ENCODE measurements at places on chromosomes 7 and 10. TPM values are rescaled to one million over a fixed set of nuclear protein-coding genes. Genes with fewer than 3 reads are reported as not detected.

The AGR2 gene
- polyA plus RNA-seq: not detected

The SLC26A5 gene
- not detected for polyA plus RNA-seq

The MRLN gene
- not detected for polyA plus RNA-seq

The GSAP gene
- 102 TPM for polyA plus RNA-seq

DNA sequence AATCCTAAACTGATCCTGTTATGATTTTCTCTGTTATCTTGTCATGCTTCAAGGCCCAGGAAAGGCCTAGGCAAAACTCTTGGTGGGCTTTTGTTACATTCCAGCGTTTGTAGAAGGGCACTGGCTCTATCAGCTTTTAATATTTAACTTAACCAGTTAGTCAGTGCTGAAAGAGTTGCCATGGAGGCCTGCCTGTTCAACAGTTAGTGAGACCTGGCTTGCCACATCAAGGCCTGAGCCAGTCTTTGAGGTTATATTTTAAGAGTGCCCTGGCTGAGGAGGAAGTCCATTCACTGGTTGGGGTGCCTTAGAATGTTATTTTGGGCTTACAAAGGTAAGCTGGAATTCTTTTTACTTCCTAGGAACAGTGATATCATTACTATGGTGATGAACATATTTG lies 144.1 kb upstream of the NRG3 start:
- DNase-seq: no peak

GRCh38 chr7:28739826-28740225 lies 218.3 kb downstream of the TRIL start:
- DNase-seq: no peak

- no peak for DNase-seq
Observed at GRCh38 chr7:45239486-45239885, 81.9 kb downstream of the RAMP3 start.

DNA sequence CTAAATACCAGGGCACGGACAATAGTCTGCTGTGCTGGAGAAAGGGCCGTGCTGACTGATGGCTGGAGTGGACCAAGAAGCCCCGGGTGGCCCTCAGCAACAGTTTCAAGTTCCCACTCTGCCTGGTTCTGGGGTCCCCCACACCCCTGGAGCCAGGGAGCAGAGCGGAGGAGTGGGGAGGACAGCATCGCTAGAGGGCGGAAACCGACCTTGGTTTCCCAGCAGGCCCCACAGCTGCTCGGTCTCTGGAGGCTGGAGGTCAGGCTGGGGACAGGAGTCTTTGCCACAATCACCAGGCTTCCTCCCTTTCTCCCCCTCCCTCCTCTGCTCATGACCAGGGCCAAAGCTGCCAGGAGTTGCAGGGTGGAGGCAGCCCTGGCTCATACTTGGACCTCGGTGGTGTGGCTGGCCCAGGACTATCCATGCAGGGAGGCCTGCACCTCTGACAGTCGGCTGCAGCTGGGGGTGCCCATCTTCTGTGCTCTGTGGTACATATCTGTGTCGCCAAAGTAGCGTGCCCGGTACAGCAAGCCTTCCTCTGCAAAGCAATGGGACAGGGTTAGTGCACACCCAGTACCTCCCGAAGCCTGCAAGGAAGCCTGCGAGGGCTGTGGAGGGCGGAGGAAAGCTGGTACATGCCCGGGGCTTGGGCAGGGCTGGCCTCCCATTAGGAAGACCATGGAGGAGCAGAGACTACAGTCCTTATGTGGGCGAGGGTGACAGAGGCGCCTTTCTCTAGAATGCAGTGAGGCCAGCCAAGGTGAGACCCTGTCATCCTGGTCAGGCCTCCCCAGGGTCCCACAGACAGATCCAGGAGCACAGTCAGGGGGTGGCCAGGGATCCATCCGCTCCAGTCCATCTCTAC lies 19.1 kb downstream of the DNAJB12 start:
- DNase-seq: no peak

DNA sequence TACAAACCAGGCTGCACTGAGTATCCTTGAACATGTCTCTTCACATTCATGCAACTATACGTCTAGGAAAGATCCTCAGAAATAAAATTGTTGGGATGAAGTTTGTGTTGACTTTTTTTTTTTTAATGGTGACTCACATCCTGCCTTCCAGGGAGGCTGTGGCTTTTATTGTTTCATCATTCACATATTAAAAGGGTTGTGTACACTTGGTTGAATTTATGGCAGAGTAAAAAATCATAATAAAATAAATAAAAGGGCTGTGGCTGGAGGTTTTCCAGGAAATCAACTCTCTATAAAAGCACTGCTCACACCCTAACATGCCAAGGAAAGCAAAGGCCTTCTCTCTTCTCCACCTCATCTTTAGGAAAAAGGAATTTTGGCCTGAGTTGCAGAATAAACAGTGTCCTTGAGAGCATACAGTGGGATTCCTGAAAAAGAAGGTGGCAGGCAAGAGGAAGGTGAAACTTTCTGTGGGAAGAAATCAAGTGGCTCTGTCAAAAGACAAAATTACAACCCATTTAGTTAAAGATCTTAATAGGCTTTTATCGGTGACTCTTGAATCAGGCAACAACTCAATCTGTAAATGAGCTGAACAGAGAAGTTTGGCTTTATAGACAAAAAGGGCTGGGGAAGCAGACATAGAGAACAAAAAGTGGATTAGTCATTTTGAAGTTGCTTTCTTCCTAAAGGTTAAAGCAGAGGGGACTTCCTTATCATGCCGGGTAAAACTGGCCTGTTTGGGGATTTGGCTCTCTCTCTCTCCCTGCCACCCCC lies 41.6 kb upstream of the FHIP2A start:
- DNase-seq: no peak

DNA sequence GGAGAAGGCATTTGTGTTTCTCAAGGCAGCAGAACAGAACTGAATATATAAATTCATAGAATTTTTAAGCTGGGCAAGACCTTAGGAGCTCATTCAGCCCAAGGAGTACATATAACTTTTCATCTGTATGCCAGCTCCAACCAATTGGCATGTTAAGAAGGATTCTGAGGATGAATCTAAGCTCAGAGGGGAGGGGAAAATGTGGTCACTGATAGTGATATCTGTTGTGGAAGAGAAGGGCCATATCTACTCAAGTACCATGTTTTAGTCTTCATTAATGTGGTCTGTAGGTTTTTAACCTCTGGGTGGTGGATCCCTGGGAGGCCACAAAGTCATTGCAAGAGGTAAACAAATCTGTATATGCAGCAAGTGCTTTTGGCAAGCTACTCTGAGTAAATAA lies 6.4 kb downstream of the CALD1 start:
- DNase-seq: no peak

Measured in naive B cell (primary cell).